ENCODE measurements at places on chromosomes 1 and 21.

GRCh38 chr1:87844251-87844650, 515.6 kb downstream of the LMO4 start:
- DNase-seq: no peak
- peaks cover 8% of the 10 kb centered on the region for H3K27me3 ChIP-seq
- no peaks in the 10 kb centered on the region for H3K36me3 ChIP-seq
- H3K4me1 ChIP-seq: no peaks in the 10 kb centered on the region

DNA sequence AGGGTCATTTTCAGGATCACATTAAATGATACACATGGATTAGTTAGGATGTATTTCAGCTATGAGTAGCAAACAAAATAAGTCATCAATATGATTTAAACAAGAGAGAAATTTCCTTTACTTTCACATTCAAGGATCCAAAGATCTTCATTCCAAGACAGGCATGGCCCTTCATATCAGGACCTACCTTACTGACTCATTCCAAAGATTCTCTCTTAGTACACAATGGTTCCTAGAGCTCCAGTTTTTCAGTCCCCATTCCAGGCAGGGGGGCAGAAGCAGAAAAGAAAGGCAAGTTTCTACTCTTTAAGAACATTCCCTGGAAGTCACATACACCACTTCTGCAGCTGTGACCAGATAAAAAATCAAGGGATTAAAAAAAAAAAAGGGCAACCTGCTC, 23.7 kb downstream of the RGS2 start:
- H3K4me1 ChIP-seq: no peaks in the 10 kb centered on the region
- DNase-seq: no peak
- no peak overlapping the region for H3K4me3 ChIP-seq
- no peak overlapping the region for H3K27ac ChIP-seq
- peaks cover 6% of the 10 kb centered on the region for H3K27me3 ChIP-seq

GRCh38 chr21:20308586-20309315, 689.5 kb upstream of the NCAM2 start:
- H3K36me3 ChIP-seq: no peaks in the 10 kb centered on the region
- DNase-seq: no peak
- H3K4me1 ChIP-seq: no peaks in the 10 kb centered on the region
- H3K27ac ChIP-seq: no peak overlapping the region

- no peaks in the 10 kb centered on the region for H3K36me3 ChIP-seq
- H3K27ac ChIP-seq: no peak overlapping the region
- H3K4me3 ChIP-seq: no peak overlapping the region
- no peak for DNase-seq
These were observed 5.7 kb upstream of the PEF1 start for GRCh38 chr1:31650161-31651088.

DNA sequence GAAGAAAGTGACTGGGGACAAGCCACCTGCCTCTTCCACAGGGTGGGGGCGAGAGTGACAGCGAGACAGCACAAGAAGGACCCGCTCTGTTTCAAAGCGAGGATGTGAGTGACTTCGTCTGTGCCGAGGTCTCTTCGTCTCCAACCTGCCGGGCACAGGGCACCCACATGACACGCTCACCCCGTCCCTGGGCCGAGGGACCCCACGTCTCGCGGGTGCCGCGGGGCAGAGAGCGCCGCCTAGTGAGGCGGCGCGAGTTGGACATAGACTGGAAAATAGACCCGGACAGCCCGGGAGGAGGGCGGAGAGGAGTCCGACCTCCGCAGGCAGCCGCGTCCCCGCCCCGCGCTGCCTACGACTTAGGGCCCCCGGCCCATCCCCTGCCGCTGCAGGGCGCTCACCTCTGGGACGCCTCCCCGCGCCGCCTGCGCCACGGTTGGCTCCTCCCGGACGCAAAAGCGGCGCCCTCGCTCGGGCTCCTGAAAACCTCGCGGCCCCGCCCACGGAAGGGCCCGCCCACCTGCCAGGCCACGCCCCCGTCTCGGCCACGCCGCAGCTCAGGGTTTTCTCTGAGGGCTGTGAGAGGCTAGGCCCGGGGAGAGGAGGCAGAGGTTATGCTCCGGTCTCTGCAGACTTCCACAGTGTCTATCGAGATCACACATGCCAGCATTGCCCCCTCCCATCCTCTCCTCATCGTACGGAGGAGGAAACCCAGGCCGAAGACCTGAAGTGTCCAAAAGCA, at the start of gene TLR5:
Gene TLR5 (minus strand): TSS at position 454 of the 742 bp plus-strand sequence. CDS start 30,217 bp downstream, outside the sequence.
- DNase-seq: peak; percentile 91
- peak within 1 kb of the TSS; percentile 77 for H3K27ac ChIP-seq
- H3K27me3 ChIP-seq: no peaks in the 10 kb centered on the region
- H3K4me1 ChIP-seq: peaks cover 21% of the 10 kb centered on the region
- no peaks in the 10 kb centered on the region for H3K36me3 ChIP-seq

DNA sequence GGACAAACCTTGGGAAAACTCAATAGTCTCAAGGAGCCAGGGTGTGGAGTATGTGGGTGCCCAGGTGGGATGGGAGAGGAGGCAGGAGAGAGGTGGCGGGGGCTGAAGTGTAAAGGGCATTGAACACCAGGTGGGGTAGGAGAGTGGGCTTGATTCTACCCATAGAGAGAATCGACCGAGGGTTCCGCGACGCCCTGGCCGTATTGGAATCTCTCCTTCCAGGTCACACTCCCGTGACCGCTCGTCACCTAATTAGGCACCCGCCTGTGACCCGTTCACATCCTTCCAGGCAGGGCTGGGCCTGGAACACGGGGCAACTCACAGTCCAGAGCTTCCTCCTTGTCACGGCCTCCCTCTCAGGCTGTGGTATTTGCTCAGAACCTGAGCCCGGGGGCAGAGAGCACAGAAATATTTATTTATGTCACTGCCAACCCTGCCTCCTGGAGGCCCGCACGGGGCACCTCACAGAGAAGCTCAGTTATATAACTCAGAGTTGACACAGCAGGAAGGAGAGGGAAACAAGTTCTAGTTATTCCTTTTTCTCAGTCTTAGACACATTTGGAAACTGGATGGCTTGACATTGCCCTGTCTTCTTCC, 12.0 kb downstream of the NCMAP start:
- H3K27ac ChIP-seq: no peak overlapping the region
- no peaks in the 10 kb centered on the region for H3K27me3 ChIP-seq
- H3K36me3 ChIP-seq: no peaks in the 10 kb centered on the region
- no peak for DNase-seq
